ENCODE measurements at places on chromosomes 11 and 22.

DNA sequence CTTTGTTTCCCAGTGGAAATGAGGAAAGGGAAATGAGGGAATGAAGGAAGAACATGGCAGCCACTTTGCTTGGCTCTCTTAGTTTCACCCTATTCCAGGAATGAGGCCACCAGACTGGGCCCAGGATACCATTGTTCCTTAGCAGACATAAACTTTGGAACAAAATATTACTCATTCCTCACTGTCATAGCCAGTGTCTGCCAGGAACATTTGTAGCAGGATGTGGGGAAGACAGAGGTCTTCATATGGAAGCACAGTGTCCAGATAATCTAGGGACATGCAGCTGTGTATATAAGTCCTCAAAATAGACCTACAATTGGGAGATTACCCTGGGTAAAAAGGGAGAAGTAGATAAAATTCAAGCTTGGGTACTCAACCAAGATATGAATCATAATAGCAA lies 15.2 kb upstream of the FUT4 start:
- DNase-seq: no peak

DNA sequence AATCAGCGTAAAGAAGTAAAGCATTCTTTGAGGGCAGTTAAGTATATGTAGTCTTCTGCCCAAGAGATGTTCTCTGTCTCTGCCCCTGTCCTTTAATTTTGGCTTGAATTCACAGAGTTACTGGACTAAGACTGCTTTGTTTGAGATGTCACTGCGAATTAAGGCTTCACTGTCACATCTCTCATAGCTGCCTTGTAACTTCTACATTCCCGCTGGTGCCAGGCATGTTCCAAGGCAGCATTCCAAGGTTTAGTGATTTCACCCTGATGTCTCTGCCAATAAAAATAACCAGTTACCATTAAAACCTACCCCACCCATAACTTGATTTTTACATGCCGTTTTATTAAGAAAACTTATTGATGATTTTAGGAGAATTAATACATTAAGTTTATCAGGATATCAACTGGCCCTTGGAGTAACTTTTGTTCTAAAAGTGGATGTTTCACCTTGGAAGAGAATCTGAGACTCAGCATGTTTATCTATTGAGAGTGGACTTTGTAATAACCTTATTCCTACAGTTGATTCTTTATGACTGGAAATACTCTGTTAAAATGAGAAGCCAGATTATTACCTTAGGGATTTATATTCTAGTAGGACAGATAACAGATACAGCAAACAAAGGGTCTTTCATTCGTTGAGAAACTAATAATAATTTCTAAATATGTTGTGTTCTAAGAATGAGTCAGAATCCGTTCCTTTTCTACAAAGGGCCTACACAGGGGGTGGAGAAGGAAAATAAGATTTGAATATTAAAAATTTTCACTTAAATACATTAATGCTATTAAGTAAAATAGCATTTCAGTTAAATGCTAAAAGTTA lies 110.2 kb downstream of the UVRAG start:
- no peak for DNase-seq

DNA sequence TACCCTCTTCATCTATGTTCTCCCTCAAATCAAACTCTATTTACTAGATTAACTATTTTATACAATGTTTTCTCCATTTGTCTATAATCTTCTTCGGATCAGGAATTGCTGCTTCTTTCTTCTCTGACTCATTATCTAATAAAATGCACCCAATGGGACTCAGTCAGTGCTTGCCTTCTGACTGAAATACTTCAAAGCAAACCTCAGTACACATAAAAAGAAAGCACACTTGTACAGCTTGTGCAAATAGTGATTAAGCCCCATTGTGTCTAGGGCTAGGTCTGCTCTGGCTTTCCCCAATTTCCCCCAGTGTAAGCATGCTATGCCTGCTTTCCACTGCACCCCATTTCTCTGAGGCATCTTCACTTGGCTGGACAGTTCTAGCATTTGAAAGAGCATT lies 118.6 kb upstream of the C11orf87 start:
- no peak for DNase-seq

DNA sequence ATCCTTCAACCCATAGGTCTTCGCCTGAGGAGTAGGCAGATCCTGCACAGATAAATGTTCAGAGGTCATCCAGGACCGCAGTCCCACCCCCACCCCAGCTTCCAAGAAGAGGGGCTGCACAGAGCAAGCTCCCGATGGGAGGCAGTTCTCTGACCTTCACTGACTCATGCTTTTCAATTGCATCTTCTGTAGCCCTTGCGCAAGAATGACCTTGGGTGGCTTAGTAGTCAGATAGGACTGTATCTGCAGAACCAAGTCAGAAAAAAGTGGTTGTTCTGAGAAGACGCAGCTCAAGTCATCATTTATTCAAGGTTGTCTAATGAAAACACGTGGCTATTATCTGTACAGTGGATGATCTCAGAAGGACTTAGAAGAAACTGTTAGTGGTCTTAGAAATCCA lies 16.4 kb upstream of the GRAMD1B start:
- DNase-seq: no peak

GRCh38 chr22:22945195-22945594 lies 57.6 kb downstream of the IGLL5 start:
- no peak for DNase-seq

DNA sequence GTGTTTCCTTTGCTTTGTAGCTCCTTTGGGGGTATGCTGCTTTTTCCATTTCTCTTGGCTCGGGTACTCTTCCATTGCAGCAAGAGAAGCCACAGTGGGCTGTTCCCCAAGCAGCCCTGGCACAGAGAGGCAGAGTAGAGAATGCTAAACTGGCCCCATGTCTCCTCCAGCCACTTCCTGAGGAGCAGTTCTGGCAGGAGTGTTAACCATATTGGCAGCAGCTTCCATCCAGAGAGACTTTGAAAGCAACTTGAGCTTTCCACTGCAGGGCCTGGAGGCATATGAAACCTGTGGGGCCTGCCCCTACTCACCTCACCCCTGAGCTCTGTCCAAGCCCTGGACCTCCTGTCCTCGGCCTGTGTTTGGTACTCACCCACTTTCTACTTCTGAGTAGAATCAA lies 61.8 kb downstream of the ALX4 start:
- DNase-seq: no peak

GRCh38 chr11:119319700-119320239 lies 2.8 kb upstream of the MCAM start:
- DNase-seq: no peak

GRCh38 chr22:27107824-27108223 lies 450.4 kb downstream of the MIAT start:
- DNase-seq: no peak

- DNase-seq: no peak
Observed at GRCh38 chr11:70743329-70743728, 345.0 kb downstream of the CTTN start.

- no peak for DNase-seq
Observed at GRCh38 chr11:130247319-130247718, 67.4 kb downstream of the ZBTB44 start.

GRCh38 chr22:24094966-24095365 lies 83.9 kb downstream of the CABIN1 start:
- DNase-seq: no peak

DNA sequence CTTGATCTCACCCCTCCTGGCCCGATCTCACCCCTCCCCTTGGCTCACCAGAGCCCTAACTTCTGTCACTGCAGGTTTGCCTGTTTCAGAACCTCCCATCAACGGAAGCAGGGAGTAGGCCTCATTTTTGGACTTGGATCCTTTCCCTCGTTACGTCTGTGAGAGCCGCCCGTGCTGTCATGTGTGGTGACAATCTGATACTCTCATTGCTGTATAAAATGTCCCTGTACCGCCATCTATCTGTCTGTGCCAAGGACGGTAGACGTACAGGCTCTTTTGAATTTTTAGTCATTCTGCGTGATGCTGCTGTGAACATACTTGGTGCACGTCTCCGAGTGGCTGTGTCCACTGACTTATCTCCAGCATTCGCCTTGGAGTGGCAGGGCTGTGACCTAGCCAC lies 1163.1 kb downstream of the BRD1 start:
- no peak for DNase-seq

- no peak for DNase-seq
Observed at GRCh38 chr11:8092587-8093424, 11.8 kb downstream of the TUB start.

DNA sequence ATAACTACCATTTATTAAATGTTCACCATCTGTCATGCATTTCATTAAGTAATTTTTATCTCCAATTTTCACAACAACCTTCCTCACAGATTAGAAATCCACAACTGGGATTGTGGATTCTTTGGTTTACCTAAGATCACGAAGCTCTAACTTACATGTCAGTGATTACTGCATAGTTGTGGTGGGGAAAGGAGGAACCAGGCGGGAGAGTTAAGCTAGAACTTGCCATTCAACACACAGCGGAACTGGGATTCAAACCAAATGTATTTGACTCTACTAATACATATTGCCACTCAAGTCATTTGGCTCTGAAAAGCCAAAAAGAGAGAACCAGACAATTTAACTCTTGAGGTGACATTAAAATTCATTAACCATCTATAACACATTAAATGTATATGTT lies 10.4 kb upstream of the LAYN start:
- DNase-seq: no peak

GRCh38 chr11:67243051-67243450 lies 23.2 kb upstream of the GRK2 start:
- DNase-seq: no peak

- no peak for DNase-seq
Observed at GRCh38 chr11:85776951-85777602, 33.9 kb downstream of the SYTL2 start.

DNA sequence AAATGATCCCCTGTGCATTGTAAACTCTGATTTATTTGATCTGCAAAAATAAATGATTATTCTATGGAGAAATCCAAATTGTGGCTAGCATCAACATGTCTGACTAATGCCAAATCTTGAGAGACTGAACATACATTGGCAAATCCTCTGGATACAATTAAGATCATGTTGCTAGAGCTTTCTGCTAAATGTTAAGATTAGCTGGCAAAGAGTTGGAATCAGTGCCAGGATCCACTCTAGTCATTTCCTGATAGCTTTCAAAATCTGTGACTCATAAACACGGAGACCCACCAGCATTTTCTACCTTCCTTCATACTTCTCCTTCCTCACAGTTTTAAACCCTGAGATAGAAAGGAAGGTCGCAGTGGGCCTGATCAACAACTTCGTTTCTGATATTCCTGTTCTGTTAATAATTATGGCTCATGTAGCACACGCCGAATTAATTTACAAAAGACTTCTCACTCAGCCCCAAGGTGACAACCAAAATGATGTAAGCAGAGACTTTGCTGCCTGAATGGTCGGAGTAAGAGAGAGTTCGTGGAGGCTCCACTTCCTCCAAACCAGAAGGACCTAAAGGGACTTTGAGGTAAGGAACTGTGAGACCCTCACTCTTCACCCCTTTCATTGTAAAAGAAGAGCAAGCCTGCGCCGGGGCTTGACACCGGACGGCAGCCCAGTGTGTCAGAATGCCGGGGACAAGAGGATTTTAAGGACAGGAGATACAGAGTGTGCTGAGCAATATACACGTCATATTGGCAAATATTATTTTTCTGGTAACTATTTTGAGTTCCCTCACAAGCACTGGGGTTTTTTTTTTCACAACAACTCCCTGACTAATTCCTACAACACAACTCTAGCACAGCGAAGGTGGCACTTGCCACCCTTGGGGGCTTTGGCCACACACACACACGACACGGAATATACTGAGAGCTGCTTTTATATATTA lies 42.0 kb downstream of the SERPINH1 start:
- no peak for DNase-seq

DNA sequence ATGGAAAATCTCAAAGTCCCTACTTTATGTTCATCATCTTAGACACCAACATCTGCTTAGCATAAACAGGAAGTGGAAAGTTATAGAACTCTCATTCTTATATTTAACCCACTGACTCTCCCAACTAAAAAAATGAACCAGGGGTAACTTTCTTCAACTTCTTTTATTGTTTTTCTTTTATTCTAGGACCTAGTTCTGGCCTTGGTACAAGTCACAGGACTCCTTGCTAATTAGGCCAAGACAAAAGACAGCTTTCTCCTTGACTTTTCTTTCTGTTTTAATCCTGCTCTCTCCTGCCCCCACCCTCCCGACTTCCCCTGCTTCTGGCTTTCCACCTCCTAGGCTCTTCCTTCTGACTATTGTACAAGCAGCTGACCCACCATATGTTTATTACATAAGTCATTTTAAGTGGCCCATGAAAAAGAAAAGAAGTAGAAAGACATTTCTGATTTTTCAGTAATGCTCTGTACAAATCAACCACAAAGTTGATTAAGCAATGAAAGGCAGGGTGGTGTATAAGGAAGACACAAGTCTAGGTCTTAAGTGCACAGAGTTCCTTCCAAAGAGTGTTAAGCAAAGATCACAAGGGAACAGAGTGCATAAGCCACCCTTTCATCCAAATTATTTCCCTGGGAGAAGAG lies 18.3 kb downstream of the JAML start:
- no peak for DNase-seq

GRCh38 chr11:69880041-69880825 lies 61.0 kb upstream of the FGF3 start:
- no peak for DNase-seq

GRCh38 chr22:40418366-40419201 lies 48.2 kb downstream of the SGSM3 start:
- no peak for DNase-seq

DNA sequence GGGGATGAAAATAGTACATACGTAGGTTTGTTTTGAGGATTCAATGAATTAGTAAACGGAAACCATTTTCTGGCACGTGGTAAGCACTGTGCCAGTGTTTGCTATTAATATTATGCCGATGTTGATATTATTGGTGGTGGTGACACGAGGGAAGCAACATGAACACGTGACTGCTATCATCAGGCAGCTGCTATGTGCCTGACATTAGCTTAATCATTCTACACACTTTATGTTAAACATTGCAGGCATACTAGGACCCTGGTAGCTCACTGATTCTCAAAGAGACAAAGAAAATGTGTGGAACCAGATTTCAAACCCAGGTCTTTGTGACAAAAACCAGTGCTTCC lies 656 bp downstream of the SRRD start:
- DNase-seq: no peak

GRCh38 chr22:32824531-32825312 lies 23.2 kb downstream of the TIMP3 start:
- DNase-seq: no peak

- no peak for DNase-seq
Observed at GRCh38 chr11:1274501-1274900, 34.9 kb downstream of the TOLLIP start.

- no peak for DNase-seq
Observed at GRCh38 chr11:106442032-106442431, 364.6 kb downstream of the AASDHPPT start.

GRCh38 chr11:68541991-68542390 lies 81.4 kb downstream of the PPP6R3 start:
- DNase-seq: no peak

All from stimulated activated CD4-positive, alpha-beta T cell treated with anti-CD3 and anti-CD28 coated beads, Interleukin-15, amount 100 ng/mL, for 1 hour (primary cell).